ENCODE measurements at places on chromosomes 5 and 9.

DNA sequence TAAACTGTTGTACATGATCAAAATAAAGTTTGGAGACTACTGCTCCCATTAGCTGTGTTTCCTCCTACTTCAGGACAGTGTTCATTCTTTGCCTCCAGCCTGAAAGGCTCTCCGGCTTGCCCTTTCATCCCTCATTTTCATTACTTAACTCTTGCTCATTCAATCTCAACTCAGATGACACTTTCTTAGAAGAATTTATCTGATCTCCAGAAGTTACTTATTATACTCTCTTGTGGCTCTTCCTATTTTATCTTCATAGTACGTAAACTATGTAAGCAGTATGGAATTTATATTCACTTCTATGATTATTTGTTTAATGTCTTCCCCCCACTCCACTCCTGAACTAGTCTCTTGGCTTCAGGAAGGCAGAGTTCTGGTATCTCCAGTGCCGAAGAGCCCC lies 1737.9 kb upstream of the C9orf72 start:
- no peaks in the 10 kb centered on the region for H3K4me1 ChIP-seq
- H3K4me3 ChIP-seq = no peak overlapping the region
- H3K36me3 ChIP-seq = no peaks in the 10 kb centered on the region
- no peak for DNase-seq
- no peaks in the 10 kb centered on the region for H3K27me3 ChIP-seq

- H3K27me3 ChIP-seq = no peaks in the 10 kb centered on the region
- DNase-seq = no peak
- H3K4me1 ChIP-seq = no peaks in the 10 kb centered on the region
- H3K4me3 ChIP-seq = no peak overlapping the region
- H3K27ac ChIP-seq = no peak overlapping the region
- no peaks in the 10 kb centered on the region for H3K36me3 ChIP-seq
Measured at GRCh38 chr5:38515646-38516045, 40.8 kb downstream of the LIFR start.

- no peaks in the 10 kb centered on the region for H3K36me3 ChIP-seq
- H3K4me3 ChIP-seq = no peak overlapping the region
- H3K27me3 ChIP-seq = no peaks in the 10 kb centered on the region
- H3K27ac ChIP-seq = no peak overlapping the region
Measured at GRCh38 chr9:109286981-109287380, 33.9 kb downstream of the EPB41L4B start.

DNA sequence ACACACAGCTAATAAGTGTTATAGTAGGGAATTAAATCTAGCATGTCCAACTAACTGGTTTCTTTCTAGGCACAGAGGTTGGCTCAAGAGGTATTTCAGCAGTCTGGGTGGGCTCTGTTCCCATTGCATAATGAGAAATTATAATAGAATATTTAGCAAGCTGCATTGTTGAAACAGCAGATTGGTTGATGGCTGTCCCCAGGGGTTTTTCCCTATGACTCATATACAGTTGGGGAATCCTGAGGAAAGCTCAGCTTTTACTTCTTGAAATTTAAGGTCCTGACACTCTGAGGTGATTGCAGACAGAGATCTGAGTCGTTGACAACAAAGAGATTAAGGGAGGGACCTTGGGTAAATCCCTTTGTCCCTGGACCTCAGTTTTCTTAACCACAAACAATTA lies 38.3 kb upstream of the TNFSF8 start:
- H3K27me3 ChIP-seq = no peaks in the 10 kb centered on the region
- H3K36me3 ChIP-seq = no peaks in the 10 kb centered on the region
- DNase-seq = no peak

GRCh38 chr5:78508186-78508765 lies 140.3 kb downstream of the LHFPL2 start:
- no peaks in the 10 kb centered on the region for H3K4me1 ChIP-seq
- no peaks in the 10 kb centered on the region for H3K36me3 ChIP-seq
- no peak for DNase-seq
- no peak overlapping the region for H3K27ac ChIP-seq
- peaks cover 4% of the 10 kb centered on the region for H3K27me3 ChIP-seq

- H3K27ac ChIP-seq = no peak overlapping the region
- H3K4me3 ChIP-seq = no peak overlapping the region
- H3K27me3 ChIP-seq = peaks cover 14% of the 10 kb centered on the region
- no peaks in the 10 kb centered on the region for H3K36me3 ChIP-seq
Measured at GRCh38 chr9:127384901-127385300, 12.1 kb upstream of the SLC2A8 start.

DNA sequence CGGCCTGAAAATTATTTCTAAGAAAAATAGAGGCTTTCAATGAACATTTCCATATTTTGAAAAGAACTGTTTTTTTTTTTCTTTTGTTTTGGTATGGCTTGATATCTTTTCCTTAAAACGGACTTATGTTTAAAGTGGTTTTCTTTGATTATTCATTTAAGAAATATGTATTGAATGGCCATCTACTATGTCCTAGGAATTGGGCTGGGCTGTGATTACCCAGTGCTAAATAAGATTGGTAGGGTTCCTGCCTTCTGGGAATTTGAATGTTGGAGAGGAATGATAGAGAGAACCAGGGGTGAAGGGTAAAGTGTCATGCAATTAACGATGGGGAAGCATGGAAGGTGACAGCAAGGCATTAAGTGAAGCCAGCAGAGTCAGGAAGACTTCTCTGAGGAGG lies 33.2 kb downstream of the TNFSF8 start:
- no peak for DNase-seq
- no peak overlapping the region for H3K4me3 ChIP-seq
- peaks cover 52% of the 10 kb centered on the region for H3K4me1 ChIP-seq

- H3K27ac ChIP-seq = no peak overlapping the region
- H3K27me3 ChIP-seq = no peaks in the 10 kb centered on the region
- no peak overlapping the region for H3K4me3 ChIP-seq
- H3K36me3 ChIP-seq = no peaks in the 10 kb centered on the region
Measured at GRCh38 chr5:158895588-158895987, 204.1 kb downstream of the EBF1 start.

GRCh38 chr9:14782286-14783051 lies 59.9 kb upstream of the CER1 start:
- H3K36me3 ChIP-seq = no peaks in the 10 kb centered on the region
- H3K4me1 ChIP-seq = no peaks in the 10 kb centered on the region
- no peak for DNase-seq
- no peak overlapping the region for H3K27ac ChIP-seq
- H3K4me3 ChIP-seq = no peak overlapping the region

DNA sequence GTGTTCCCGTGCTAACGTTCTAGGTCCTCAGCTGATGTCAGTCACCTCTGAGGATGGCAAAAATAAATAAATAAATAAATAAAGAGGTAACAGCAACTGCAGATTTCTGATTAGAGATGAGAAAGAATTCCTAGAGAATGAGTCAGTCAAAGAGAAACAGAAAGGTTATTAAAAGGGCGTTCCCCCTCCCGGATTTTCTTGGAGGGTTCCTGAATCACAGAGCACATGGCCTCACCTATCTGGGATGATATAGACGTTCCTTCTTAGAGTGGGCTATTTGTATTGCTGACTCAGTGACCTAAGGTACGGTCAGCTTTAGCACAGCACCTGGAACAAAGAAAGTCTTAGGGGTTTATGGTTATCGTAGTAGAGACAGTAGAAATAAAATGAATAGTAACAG lies 30.6 kb downstream of the HTR4 start:
- DNase-seq = no peak
- no peak overlapping the region for H3K27ac ChIP-seq
- H3K4me3 ChIP-seq = no peak overlapping the region
- H3K4me1 ChIP-seq = no peaks in the 10 kb centered on the region
- H3K27me3 ChIP-seq = no peaks in the 10 kb centered on the region

DNA sequence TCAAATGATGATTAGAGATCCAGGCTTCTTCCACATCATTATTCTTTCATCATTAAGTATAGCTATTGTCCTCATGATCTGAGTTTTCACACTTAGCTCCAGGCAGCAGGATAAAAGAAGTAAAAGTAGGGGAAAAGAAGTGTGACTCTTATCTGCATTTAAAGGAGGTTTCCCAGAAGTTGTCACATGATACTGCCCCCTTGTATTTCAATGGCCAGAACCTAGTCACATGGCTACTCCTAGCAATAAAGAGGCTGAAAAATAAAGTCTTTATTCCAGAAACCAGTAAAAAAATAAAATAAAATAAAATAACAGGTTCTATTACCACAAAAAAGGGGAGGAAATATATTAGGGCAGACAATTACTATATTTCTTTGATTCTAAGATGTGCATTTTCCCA lies 5.3 kb upstream of the NDUFS4 start:
- no peaks in the 10 kb centered on the region for H3K27me3 ChIP-seq
- no peak for DNase-seq
- H3K4me1 ChIP-seq = no peaks in the 10 kb centered on the region

DNA sequence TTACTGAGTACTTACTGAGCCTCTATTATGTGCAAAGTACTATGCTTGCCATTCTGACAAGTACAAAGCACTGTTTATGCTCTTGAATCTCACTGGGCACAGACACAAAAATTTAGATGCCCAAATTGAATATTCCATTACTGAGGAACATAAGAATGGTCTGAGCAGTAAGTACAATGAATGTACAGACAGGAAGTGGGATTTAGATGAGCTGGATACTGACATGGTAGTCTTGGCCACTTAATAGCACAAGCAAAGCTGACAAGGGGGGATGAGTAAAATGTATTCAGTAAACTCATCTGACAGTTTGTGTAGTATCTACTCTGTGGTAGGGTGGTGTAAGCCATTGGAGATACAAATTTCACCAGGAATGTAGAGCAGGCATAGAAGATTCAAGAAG lies 132.4 kb downstream of the EFNA5 start:
- no peak overlapping the region for H3K4me3 ChIP-seq
- no peak for DNase-seq
- no peaks in the 10 kb centered on the region for H3K27me3 ChIP-seq
- H3K36me3 ChIP-seq = no peaks in the 10 kb centered on the region
- H3K27ac ChIP-seq = no peak overlapping the region

DNA sequence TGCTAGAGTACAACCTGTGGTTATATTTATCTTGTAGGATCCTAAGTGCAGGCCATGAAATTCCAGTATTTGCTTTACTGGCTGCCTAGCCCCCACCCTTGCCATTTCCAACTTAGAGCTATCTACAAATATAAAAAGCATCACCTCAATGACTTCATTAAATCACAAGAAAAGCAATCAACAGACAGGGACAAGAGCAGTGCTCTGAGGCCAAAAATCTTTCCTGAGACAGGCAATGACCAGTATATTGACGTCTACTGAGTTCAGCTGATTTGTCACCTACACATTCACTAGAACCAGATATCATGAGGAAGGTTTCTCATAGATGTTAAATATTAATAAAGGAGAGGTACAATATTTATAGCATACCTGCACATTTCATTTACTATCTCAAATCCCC lies 38.4 kb upstream of the CTNNAL1 start:
- no peak for DNase-seq
- no peaks in the 10 kb centered on the region for H3K4me1 ChIP-seq
- H3K27me3 ChIP-seq = no peaks in the 10 kb centered on the region
- H3K36me3 ChIP-seq = peaks cover 64% of the 10 kb centered on the region

- no peaks in the 10 kb centered on the region for H3K27me3 ChIP-seq
- no peak for DNase-seq
- H3K27ac ChIP-seq = no peak overlapping the region
- no peaks in the 10 kb centered on the region for H3K36me3 ChIP-seq
- H3K4me1 ChIP-seq = peaks cover 2% of the 10 kb centered on the region
- H3K4me3 ChIP-seq = no peak overlapping the region
Measured at GRCh38 chr5:65475336-65475735, 6.4 kb downstream of the ADAMTS6 start.

GRCh38 chr5:131280417-131280816 lies 16.6 kb downstream of the CDC42SE2 start:
- DNase-seq = no peak
- H3K4me3 ChIP-seq = no peak overlapping the region
- peak overlapping the region; percentile 76 for H3K27ac ChIP-seq
- H3K4me1 ChIP-seq = peaks cover 26% of the 10 kb centered on the region

DNA sequence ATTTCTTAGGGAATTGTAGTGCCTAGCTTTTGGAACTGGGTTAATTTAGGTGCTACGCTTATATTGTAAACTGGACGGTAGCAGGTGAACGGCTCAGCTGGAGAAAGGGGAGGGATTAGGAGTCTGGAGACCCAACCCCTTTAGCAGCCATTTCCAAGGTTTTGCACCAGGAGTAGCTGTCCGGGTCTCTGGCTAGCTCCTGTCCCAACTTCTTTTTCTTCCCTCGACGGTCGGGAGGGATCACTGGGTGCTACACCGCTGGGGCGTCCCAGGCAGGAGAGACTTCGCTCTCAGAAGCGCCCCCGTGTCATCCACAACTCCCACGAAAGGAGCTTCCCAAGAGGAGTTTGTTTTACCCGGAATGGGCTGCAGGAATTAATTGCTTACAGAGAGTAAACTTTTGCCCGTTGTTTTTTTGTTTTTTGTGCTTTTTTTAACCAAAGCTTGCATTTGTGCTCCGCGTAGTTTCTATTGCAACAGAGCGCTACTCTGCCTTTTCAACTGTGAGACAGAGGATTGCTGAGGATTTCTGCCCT lies 1640.9 kb upstream of the C9orf72 start:
- H3K4me3 ChIP-seq = no peak overlapping the region
- H3K4me1 ChIP-seq = peaks cover 2% of the 10 kb centered on the region
- DNase-seq = no peak
- no peak overlapping the region for H3K27ac ChIP-seq
- H3K36me3 ChIP-seq = no peaks in the 10 kb centered on the region
- peaks cover 10% of the 10 kb centered on the region for H3K27me3 ChIP-seq

GRCh38 chr9:2872931-2873323 lies 29.0 kb upstream of the PUM3 start:
- no peak overlapping the region for H3K4me3 ChIP-seq
- H3K36me3 ChIP-seq = no peaks in the 10 kb centered on the region
- H3K27me3 ChIP-seq = no peaks in the 10 kb centered on the region
- no peaks in the 10 kb centered on the region for H3K4me1 ChIP-seq

DNA sequence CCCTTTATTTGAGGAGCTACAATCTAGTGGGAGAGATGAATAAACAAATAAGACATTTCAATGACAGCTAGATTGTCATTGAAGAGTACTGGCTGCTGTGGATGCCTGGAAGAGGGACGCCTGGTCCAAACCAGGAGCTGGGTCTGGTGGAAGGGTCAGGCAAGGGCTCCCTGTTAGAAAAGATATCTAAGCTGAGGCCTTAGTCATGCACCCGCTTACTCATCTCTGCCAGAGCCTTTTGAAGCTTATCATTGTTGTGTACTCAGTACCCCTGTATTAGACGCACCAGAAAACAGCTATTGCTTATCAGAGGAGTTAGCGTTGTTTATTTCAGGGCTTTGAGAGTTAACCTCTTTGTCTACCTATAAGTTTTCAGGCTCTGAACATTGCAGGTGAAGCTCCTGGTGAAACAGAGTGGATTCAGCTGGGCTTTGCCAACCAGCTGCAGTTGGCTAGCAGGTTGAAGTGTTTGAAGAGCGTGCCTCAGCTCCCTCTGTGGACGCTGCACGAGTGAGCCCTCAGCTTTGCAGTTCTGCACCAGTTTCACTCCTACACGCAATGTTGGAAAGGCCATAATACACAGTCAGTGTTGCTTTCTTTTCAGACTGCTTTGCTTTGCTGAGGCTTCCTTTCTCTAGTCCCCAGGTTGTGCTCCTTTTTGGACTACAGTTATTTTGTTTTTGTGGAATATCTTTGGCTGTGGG lies 5.6 kb upstream of the GPR151 start:
- no peak for DNase-seq
- no peak overlapping the region for H3K4me3 ChIP-seq
